ENCODE measurements at places on chromosomes 11 and 22. TPM values are rescaled to one million over a fixed set of nuclear protein-coding genes. Genes with fewer than 3 reads are reported as not detected.

GRCh38 chr11:33636104-33636503 is 64.5 kb downstream of the C11orf91 start:
- no peak overlapping the region for H3K27ac ChIP-seq
- H3K27me3 ChIP-seq, result no peaks in the 10 kb centered on the region
- no peaks in the 10 kb centered on the region for H3K4me1 ChIP-seq
- no peak for DNase-seq
- no peaks in the 10 kb centered on the region for H3K36me3 ChIP-seq

- no peaks in the 10 kb centered on the region for H3K36me3 ChIP-seq
- H3K4me3 ChIP-seq, result no peak overlapping the region
- peak; percentile 3 for DNase-seq
- H3K27me3 ChIP-seq, result no peaks in the 10 kb centered on the region
Observed at GRCh38 chr11:119518746-119519730, 96.1 kb upstream of the THY1 start.

DNA sequence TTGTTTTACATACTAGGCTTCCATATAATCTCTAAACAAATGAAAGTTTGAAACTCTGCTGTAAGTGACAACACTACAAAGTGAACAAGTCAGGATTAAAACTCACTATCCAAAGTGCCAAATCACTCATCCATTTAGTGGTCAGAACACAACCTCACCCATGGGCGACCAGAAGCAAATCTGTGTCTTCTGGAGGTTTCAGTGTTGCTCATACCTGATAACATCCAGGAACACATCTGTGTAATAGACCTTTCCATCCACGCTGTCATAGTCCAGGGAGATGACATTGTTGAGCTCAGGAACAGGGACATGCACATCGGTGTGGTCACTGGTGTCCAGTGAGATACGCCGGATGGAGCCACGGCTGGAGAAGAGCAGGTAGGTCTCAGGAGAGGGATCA is 28.5 kb upstream of the CKAP5 start:
- H3K27ac ChIP-seq, result no peak overlapping the region
- H3K36me3 ChIP-seq, result peaks cover 2% of the 10 kb centered on the region
- no peak for DNase-seq

- no peaks in the 10 kb centered on the region for H3K36me3 ChIP-seq
- H3K27me3 ChIP-seq, result no peaks in the 10 kb centered on the region
- no peak overlapping the region for H3K4me3 ChIP-seq
- no peak overlapping the region for H3K27ac ChIP-seq
- H3K4me1 ChIP-seq, result peaks cover 3% of the 10 kb centered on the region
- DNase-seq, result no peak
Observed at GRCh38 chr11:16392616-16393015, 36.3 kb upstream of the SOX6 start.

DNA sequence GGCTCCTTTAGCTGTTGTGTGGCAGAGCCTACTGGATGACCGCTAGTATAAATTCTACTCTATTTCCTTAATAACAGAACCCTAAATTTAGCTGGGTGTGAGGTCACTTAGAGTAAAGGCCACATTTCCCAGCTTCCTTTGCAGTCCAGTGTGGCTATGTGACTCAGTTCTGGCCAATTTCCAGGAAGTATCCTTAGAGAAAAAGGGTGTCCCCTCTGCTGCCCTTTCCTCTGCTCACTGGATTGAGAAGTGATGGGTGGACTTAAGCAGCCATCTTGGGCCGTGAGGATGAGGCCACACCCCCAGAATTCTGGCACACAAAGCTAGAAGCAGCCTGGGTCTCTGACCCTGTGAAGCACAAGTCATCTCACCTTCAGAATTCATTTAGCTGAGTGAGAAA is 11.7 kb upstream of the RASD2 start:
- H3K36me3 ChIP-seq, result no peaks in the 10 kb centered on the region
- H3K27me3 ChIP-seq, result peaks cover 2% of the 10 kb centered on the region
- no peak for DNase-seq
- H3K27ac ChIP-seq, result no peak overlapping the region
- H3K4me1 ChIP-seq, result no peaks in the 10 kb centered on the region

GRCh38 chr22:19568337-19569275 is 44.4 kb upstream of the CLDN5 start:
- DNase-seq, result no peak
- no peak overlapping the region for H3K4me3 ChIP-seq

DNA sequence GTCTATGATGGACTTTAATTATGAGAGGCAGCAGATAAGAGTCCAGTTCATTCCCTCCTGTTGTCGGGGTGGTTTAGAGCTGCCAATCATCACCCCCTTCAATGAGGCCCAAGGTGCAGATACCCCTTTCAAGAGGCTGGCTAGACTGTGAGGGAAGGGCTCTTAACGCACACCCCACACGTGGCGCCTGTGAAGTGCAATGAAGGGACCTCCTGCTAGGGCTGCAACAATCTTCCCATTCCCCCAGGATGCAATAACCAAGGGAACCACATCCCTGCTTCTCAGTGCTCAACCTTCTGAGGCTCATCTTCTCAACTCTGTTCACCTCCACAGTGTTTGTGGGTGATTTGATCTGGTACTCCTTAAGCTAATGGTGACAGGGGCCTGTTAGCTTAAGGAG is 19.0 kb downstream of the TENM4 start:
- no peak for DNase-seq
- no peak overlapping the region for H3K4me3 ChIP-seq
- no peaks in the 10 kb centered on the region for H3K27me3 ChIP-seq
- no peaks in the 10 kb centered on the region for H3K4me1 ChIP-seq
- H3K36me3 ChIP-seq, result no peaks in the 10 kb centered on the region
- no peak overlapping the region for H3K27ac ChIP-seq

GRCh38 chr11:44046182-44046581 is 1.6 kb upstream of the ACCSL start:
- H3K27me3 ChIP-seq, result no peaks in the 10 kb centered on the region
- no peak overlapping the region for H3K27ac ChIP-seq
- no peak for DNase-seq
- H3K4me1 ChIP-seq, result no peaks in the 10 kb centered on the region
- no peak overlapping the region for H3K4me3 ChIP-seq
- no peaks in the 10 kb centered on the region for H3K36me3 ChIP-seq

GRCh38 chr11:36078686-36079055 is 134.8 kb downstream of the LDLRAD3 start:
- no peaks in the 10 kb centered on the region for H3K27me3 ChIP-seq
- no peaks in the 10 kb centered on the region for H3K36me3 ChIP-seq
- no peak overlapping the region for H3K4me3 ChIP-seq
- peaks cover 2% of the 10 kb centered on the region for H3K4me1 ChIP-seq
- no peak overlapping the region for H3K27ac ChIP-seq

The KREMEN1 gene
- 16.2 TPM for total RNA-seq

DNA sequence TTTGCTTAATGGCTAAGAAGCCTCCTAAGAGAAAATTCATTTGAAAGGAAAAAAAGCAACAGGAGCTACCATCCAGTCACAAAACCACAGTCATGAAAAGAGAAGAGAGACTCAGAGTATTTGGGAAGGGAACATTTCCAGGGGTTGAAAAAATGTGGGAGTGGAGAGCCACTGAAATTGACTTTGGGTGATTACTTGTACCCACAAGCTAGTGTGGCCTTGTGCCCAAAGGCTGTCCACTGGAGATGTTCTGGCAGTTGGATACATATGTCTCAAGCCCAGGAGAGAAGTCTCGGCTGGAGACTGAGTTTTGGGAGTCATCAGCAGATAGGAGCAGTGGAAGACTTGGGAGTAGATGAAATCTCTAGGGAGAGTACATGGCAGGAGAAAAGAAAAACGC is 3.2 kb upstream of the APOA5 start:
- peaks cover 5% of the 10 kb centered on the region for H3K4me1 ChIP-seq
- H3K4me3 ChIP-seq, result no peak overlapping the region
- no peak for DNase-seq
- H3K27me3 ChIP-seq, result no peaks in the 10 kb centered on the region
- H3K27ac ChIP-seq, result no peak overlapping the region

DNA sequence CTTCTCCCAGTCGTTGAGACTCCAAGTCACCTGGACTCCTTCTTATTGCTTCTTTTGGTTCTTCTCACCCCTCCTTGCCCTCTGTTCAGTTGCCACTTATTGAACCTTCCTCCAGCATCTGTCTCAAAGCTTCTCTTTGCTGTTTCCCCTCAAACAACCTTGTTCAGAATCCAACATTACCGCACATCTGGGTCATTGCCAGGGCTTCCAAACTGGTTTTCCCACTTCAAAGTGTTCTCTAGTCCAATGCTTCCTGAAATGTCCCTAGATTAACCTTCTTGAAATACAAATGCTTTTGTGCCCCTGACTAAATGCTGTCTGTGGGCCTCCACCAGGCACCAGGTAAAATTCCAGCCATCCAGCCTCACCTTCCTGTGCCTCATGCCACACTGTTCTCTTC is 100.8 kb upstream of the TTC12 start:
- no peak overlapping the region for H3K4me3 ChIP-seq
- H3K27me3 ChIP-seq, result no peaks in the 10 kb centered on the region
- no peak overlapping the region for H3K27ac ChIP-seq
- no peaks in the 10 kb centered on the region for H3K36me3 ChIP-seq
- no peaks in the 10 kb centered on the region for H3K4me1 ChIP-seq

GRCh38 chr11:27795955-27796861 is 96.0 kb upstream of the BDNF start:
- no peaks in the 10 kb centered on the region for H3K4me1 ChIP-seq
- no peak for DNase-seq
- no peaks in the 10 kb centered on the region for H3K36me3 ChIP-seq
- no peaks in the 10 kb centered on the region for H3K27me3 ChIP-seq
- no peak overlapping the region for H3K4me3 ChIP-seq

The TAF6L gene
- total RNA-seq, result 27.1 TPM

GRCh38 chr11:12746593-12747097 is 72.4 kb downstream of the TEAD1 start:
- no peaks in the 10 kb centered on the region for H3K36me3 ChIP-seq
- H3K4me1 ChIP-seq, result peaks cover 15% of the 10 kb centered on the region
- no peaks in the 10 kb centered on the region for H3K27me3 ChIP-seq

- no peak overlapping the region for H3K27ac ChIP-seq
- H3K4me3 ChIP-seq, result no peak overlapping the region
- no peak for DNase-seq
- no peaks in the 10 kb centered on the region for H3K36me3 ChIP-seq
- no peaks in the 10 kb centered on the region for H3K27me3 ChIP-seq
Observed at GRCh38 chr11:11740836-11741235, 100.9 kb upstream of the USP47 start.

DNA sequence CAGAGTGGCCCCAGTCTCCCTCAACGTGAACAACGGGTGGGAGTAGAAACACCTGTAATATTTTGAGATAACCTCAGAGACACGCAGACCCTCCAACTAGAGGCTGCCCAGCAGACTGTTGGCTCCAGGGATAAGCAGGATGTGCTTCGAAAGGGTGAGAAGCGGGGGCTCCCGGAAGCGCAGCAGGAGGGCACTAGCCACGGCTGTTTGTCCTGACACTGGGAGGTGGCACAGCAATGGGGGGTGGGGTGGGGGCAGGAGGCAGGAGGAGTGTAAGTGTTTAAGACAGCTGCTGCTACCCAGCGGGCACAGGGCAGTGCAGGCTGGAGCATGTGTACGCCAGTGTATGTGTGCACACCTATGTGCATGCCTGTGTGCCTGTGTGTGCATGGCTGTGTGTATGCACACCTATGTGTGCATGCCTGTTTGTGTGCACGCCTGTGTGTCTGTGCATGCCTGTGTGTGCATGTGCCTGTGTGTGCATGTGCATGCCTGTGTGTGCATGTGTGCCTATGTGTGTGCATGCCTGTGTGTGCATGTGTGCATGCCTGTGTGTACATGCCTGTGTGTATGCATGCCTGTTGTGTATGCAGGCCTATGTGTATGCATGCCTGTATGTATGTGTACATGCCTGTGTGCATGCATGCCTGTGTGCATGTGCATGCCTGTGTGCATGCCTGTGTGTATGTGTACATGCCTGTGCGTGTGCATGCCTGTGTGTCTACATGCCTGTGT is 154.7 kb downstream of the SHANK2 start:
- no peak for DNase-seq
- H3K27ac ChIP-seq, result no peak overlapping the region
- no peaks in the 10 kb centered on the region for H3K4me1 ChIP-seq
- H3K27me3 ChIP-seq, result no peaks in the 10 kb centered on the region
- no peak overlapping the region for H3K4me3 ChIP-seq

DNA sequence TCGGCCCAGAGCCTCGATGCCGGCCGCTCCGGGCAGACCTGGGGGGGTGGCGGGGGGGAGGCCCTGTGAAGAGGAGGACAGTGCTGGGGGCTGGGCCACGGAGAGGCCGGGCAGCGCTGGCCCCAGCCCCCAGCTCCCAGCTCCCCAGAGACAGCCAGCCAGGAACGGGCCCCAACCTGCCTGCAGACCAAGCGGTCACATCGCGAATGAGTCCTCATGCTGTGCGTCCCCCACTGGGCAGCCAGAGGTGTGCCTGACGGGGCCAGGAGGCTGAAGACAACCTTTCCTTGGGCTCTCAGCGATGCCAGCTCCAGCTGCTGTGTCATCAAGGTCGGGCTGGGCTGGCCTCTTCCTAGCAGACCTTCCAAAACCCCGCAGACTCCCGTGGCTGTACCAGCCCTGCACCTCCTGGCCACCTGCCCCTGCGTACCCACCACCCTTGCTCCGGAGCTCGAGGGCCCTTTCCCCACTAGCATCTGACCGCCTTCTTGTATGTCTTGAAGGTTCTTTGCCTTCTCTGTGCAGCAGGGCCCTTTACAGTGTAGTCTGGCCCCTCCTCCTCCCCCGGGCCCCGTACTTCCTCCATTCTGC is 88.4 kb downstream of the CDKN1C start:
- peak; percentile 10 for DNase-seq
- no peak overlapping the region for H3K27ac ChIP-seq
- no peaks in the 10 kb centered on the region for H3K27me3 ChIP-seq
- peaks cover 2% of the 10 kb centered on the region for H3K36me3 ChIP-seq

The GGTLC2 gene
- 0.76 TPM for total RNA-seq

DNA sequence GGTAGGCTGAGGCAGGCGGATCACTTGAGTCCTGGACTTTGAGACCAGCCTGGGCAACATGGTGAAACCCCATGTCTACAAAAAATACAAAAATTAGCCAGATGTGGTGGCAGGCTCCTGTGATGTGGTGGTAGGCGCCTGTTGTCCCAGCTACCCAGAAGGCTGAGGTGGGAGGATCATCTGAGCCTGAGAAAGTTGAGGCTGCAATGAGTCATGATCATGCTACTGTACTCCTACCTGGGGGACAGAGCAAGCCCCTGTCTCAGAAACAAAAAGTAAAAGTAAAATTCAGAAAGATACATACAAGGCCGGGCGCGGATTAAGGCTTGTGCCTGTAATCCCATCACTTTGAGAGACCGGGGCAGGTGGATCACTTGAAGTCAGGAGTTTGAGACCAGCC is 6.3 kb downstream of the LDHAL6A start:
- H3K27me3 ChIP-seq, result no peaks in the 10 kb centered on the region
- no peak overlapping the region for H3K4me3 ChIP-seq
- H3K4me1 ChIP-seq, result no peaks in the 10 kb centered on the region
- H3K36me3 ChIP-seq, result no peaks in the 10 kb centered on the region

DNA sequence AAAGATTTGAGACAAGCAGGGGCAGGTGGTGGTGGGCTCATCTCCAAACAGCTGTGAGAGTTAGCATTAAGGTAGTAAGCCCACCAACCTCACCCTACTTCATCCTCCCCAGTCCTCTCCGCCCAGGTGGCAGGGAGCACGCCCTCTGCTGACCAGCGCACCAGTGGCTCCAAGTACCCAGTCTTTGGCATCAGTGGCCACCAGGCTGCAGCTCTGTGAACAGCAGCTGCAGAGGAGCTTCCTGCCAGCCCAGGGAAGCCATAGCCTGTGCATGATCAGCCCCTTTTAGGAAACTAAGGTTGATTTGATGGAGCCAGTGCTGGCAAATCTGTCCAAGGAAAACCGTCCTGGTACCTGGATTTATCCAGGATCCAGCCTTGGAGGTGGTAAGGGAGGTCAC is 21.7 kb downstream of the CAVIN3 start:
- H3K27ac ChIP-seq, result no peak overlapping the region
- no peaks in the 10 kb centered on the region for H3K36me3 ChIP-seq
- H3K4me1 ChIP-seq, result no peaks in the 10 kb centered on the region

Measured in kidney (tissue), 22 donors.